ENCODE measurements at places on chromosomes 1 and 21.

GRCh38 chr1:3055051-3055450 is 14.0 kb upstream of the PRDM16 start:
- DNase-seq: no peak

- no peak for DNase-seq
Observed at GRCh38 chr1:48810740-48811139, 34.0 kb upstream of the BEND5 start.

- no peak for DNase-seq
Observed at GRCh38 chr1:243520831-243521230, 265.0 kb downstream of the SDCCAG8 start.

- no peak for DNase-seq
Observed at GRCh38 chr1:20574686-20575540, 14.0 kb upstream of the CDA start.

- no peak for DNase-seq
Observed at GRCh38 chr1:51631747-51632146, 14.9 kb downstream of the OSBPL9 start.

GRCh38 chr21:41651830-41652229 is 115.0 kb downstream of the RIPK4 start:
- no peak for DNase-seq

GRCh38 chr1:1430114-1430982 is 5.1 kb upstream of the VWA1 start:
- peak; percentile 67 for DNase-seq

DNA sequence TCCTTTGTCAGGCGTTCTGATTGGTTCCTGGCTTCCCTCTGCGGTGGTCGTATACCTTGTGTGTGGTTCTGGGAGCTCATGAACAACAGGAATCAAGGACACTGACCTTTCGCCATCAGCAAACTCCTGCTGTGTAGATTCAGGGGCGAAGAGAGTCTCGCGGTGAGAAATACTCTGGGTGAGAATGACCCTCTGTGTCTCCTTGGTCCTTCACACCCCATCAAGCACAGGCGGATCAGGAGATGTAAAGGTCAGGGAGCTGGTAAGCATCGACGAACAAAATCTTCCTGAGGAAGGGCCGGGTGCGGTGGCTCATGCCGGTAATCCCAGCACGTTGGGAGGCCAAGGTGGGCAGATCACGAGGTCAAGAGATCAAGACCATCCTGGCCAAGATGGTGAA is 207.2 kb downstream of the KIF26B start:
- no peak for DNase-seq

- DNase-seq: no peak
Observed at GRCh38 chr1:8473891-8474300, 156.0 kb downstream of the SLC45A1 start.

Data from C1 segment of cervical spinal cord (tissue), 14 donors.